ENCODE measurements at places on chromosomes 4 and X.
A peak's percentile ranks its signal among the peaks of the same experiment; 100 is the strongest.

GRCh38 chr4:10762561-10762960 is 78.0 kb upstream of the CLNK start:
- DNase-seq = no peak

DNA sequence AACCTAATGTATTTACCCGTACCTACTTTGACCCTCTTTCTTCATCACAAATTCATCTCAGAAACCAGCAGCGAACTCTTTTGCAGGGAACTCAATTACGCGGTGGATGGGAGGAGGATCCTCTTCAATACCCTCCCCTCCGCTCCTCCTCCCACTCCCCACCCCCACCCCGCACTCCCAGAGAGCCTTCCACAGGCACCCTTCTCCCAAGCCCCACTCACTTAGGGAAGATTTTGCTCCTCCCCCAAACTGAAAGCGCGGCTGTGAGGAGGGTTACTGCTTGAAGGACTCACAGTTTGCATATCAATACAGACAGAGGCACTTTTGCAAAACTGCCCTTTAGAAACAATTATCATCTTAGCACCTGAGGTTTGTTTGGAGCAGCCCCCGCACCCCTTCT is 960 bp upstream of the IL1RAPL1 start:
- no peak for DNase-seq

DNA sequence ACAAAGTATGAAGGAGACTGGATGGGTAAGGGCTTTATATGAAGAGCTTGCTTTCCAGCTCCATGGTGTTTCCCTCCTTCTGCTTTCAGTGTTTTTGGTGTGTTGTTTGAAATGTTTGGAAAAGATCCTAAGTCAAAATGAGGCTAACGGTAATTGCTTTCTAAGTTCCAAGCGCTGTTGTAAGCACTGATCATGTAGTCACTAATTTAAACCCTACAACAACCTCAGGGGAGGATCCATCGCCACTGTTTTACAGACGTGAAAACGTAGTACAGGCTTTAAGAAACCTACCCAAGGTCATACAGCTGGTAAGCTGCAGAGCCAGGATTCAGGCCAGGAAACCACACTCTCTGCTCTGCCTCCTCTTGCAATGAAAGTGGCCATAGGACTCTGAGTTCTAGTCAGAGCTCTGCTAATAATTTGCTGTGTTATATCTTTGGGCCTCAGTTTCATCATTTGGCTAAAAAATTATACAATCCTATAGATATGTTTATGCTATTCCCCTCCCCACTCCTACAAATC is 102.9 kb upstream of the PGRMC2 start:
- no peak for DNase-seq

DNA sequence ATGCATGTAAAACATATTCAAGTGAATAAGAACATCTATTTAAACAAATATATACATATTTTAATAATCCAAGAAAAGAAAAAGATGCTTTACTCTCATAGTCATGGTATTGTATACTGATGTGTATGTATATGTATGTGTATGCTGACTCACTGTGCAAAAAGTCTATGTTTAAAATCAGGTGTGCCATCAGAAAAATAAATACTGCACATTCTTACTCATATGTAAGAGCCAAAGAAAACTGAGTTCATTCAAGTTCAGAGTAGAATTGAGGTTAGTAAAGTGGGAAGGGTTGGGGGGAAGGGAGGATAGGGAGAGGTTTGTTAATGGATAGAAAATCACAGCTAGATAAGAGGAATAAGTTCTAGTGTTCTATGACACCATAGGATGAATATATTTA is 403.9 kb upstream of the SMIM31 start:
- no peak for DNase-seq

DNA sequence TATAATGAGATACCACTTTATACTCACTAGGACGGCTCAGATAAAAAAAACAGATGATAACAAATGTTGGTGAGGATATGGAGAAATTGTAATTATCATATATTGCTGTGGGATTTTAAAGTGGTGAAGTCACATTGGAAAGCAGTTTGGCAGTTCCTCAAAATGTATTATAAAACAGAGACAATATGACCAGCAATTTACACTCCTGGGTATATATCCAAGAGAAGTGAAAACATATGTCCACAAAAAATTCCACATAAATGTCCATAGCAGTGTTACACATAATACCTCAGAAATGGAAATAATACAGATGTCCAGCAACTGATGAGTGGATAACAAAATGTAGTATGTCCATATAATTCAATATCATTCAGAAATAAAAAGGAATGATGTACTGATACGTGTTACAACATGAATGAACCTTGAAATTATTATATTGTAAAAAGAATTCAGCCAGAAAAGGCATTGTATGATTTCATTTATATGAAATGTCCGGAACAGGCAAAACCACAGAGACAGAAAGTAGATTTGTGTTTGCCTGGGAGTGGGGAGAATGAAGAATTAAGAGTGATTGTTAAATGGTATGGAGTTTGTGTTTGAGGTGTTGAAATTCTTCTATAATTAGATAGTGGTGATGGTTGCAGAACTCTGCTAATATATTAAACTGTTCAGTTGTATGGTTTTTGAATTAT is 220.9 kb downstream of the SLC7A11 start:
- DNase-seq = no peak

GRCh38 chr4:13047591-13047990 is 436.5 kb downstream of the RAB28 start:
- no peak for DNase-seq

- no peak for DNase-seq
Measured at GRCh38 chr4:146245246-146245645, 30.9 kb downstream of the REELD1 start.

DNA sequence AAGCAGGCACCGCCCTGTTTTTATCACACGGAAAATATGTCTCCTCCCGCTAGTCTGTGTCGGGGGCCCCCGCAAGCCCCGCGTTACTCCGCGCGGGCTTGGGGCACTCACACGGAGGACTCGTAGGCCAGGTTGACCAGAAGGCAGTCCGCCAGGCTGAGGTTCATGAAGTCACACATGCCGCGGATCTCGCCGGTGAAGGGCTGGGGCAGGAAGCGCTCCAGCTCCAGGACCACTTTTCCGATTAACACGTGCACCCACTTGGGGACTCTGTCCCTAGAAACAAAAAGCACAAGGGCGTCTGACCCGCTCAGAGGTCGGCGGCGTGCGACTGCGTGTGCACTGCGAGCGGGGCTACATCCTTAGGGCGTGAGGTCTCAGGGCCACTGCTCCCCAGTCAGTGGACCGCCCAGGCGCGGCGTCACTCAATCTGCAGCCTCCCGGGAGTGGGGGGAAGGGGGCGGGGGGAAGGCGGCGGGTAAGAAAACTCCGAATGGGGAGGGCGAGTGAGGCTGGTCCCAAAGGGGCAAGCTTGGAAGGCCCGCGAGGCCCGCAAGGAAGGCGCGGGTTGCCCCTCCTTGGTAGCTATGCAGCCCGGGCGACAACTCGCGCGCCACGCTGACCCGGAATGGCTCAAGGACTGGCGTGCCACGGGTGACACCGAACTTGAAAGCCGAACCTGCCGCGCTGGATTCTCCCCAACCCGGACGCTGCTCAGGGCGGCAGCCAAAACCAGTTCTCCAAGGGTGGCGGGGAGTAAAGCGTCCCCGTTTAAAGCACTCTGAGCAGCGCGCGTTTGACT is 722 bp downstream of the NAAA start:
- DNase-seq = peak; percentile 45

DNA sequence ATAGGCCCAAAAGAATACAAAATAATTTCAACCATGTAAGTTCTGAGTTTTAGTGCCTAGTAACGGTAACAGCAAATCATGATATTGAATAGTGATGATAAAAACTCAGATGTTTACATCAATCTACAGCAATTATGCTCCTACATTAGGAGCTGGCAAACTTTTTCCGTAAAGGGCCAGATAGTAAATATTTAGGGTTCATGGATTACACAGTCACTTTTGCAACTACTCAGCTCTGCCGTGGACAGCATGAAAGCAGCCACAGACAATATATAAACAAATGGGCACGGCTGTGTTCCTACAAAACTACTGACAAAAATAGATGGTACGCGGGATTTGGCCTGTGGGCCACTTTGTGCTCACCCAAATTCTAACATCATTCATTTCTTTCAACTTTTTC is 167.8 kb upstream of the NAP1L5 start:
- no peak for DNase-seq

DNA sequence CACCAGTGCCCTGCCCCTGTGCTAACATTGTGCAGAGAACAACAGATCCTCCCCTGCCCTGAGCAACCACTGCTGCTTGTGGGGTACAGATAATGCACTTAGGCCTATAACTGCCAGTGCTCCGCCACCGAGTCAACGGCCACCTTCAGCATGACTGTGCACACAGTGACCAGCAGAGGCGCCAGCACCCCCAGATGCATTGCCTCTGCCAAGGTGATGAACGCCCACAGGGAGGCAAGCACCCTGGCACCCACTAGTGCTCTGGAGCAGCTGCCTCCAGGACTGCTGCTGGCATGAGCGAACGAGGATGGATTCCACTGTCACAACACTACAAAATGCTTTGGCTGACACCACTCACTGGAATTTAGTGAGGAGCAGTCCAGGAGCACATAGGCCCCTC is 38.2 kb downstream of the SPIN2B start:
- DNase-seq = no peak

DNA sequence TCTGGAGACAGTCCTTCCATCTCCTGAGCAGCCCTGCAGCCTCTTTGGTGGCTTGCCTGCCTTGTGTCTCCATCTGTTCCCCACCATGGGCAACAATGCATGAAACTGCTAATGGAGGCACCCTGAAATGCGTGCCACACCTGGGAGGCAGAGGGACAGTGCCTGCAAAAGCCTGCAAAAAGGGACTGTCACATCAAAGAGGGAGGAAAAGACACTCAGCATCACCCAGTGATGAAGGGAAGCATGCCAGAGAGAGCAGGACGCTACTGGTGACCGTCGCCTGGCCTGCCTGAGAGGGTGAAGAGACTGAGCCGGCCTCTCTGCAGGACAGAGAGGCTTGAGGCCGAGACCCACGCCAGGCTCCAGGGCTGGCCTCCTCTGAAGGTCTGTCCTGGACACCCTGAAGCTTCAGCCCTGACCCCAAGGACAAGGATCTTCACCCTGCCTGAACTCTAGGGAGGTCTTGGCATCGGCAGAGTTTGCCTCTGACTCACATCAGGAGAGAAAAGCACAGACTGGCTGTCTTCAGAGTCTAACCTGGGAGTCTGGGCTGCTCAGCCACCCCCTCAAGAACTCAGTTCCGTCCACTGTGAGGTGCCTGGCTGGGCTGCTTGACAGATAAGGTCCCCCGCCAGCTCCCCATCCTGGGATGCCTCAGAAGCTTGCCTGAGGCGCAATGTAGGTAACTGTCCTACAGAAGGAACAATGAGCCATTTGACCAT is 8.1 kb downstream of the ACSL1 start:
- no peak for DNase-seq

- no peak for DNase-seq
Measured at GRCh38 chrX:8377041-8377440, 87.6 kb upstream of the VCX3B start.

- no peak for DNase-seq
Measured at GRCh38 chr4:85895755-85896154, 420.8 kb downstream of the ARHGAP24 start.

GRCh38 chr4:1023075-1023640 is 11.7 kb downstream of the FGFRL1 start:
- no peak for DNase-seq

GRCh38 chr4:48178931-48179330 is 44.9 kb upstream of the TXK start:
- no peak for DNase-seq

GRCh38 chr4:73718375-73719373 is 21.7 kb upstream of the CXCL8 start:
- no peak for DNase-seq

- DNase-seq = no peak
Measured at GRCh38 chr4:31043382-31044062, 323.4 kb downstream of the PCDH7 start.

GRCh38 chr4:55396308-55397125 is 760 bp downstream of the TMEM165 start:
- peak; percentile 20 for DNase-seq

- DNase-seq = no peak
Measured at GRCh38 chr4:76883147-76883546, 14.8 kb downstream of the SOWAHB start.

DNA sequence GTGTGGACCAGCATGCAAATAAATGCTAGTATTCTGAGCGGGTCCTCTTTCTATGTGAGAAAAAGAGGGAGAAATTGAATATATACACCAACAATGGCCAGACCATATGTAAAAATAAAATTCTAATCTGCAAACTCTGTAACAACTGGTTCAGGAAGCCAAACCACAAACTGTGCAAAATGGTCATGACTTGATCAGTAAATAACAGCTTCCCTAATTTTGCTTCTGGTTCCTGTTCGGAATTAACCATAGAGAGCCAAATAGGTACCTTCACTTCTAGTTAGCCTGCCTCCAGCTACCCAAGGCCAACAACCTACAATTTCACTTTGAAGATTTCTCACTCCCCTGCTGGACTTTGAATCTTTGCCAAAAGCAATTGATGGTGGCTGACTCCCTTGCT is 1313.2 kb downstream of the ADGRL3 start:
- DNase-seq = no peak

GRCh38 chr4:59553063-59553720 is 1646.9 kb upstream of the ADGRL3 start:
- DNase-seq = no peak

DNA sequence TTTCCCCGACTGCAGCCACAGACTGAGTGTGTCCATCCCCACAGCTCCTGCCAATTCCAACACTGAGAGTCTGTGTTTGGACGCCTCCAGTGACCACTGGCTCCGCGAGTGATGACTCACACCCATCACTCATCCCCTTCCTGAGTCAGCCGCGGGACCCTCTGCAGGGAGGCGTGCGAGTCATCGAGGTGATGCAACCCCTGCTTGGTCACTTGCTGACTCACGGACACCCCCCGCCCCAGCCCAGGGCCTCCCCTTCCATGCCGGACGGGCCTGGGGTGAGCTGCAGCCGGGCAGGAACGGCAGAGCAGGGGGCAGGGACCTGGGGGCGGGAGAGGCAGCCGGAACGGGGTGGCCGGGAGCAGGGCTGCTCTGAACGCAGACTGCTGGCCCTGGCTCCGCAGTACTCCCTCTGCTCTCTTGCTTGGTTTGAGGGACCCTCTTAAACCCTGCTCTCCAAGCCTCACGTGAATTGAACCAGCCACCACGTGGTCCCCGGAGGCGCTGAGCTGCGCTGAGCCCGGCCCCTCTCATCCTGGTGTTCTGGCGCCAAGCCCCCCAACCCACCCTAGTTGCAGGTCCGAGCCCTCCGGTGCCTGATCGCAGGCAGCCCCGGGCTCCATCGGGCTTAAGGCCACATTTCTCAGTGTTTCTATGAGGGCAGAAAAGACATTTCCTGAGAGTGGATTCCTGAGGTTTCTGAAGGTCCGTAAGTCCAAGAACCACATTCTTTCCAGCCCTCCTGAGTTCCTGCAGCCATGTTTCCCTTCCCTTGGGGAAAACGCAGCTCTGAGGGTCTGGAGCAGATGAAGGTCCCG is 32.4 kb downstream of the FGFRL1 start:
- peak; percentile 31 for DNase-seq

DNA sequence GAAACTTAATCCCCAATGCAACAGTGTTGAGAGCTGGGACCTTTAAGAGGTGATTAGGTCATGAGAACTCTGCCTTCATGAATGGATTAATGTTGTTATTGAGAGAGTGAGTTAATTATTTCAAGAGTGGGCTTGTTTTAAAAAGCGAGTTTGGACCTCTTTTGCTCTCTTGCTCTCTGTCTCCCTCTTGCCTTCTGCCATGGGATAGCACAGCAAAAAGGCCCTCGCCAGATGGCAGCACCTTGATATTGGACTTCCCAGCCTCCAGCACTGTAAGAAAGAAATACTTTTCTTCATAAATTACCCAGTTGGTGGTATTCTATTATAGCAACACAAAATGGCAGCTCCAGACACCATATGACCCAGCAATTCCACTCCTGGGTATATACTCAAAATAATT is 7.0 kb upstream of the ATP6AP2 start:
- no peak for DNase-seq

- DNase-seq = no peak
Measured at GRCh38 chr4:86401826-86402225, 42.0 kb upstream of the MAPK10 start.
